ENCODE measurements at places on chromosomes 6 and 20. TPM values are rescaled to one million over a fixed set of nuclear protein-coding genes. Genes with fewer than 3 reads are reported as not detected.

SLC22A3 gene
- not detected for polyA plus RNA-seq

LTB gene
- polyA plus RNA-seq: not detected

KIF3B gene
- polyA plus RNA-seq: 53.0 TPM

SMIM13 gene
- polyA plus RNA-seq: 47.5 TPM

CRISP3 gene
- polyA plus RNA-seq: not detected

CD83 gene
- polyA plus RNA-seq: 15.8 TPM

KCNK5 gene
- not detected for polyA plus RNA-seq

ULBP2 gene
- polyA plus RNA-seq: 1.5 TPM

SIRPA gene
- polyA plus RNA-seq: 6.7 TPM

HSF2 gene
- 135 TPM for polyA plus RNA-seq

HLA-C gene
- 33.6 TPM for polyA plus RNA-seq

HSPA12B gene
- not detected for polyA plus RNA-seq

TCF19 gene
- 2.5 TPM for polyA plus RNA-seq

ADRM1 gene
- polyA plus RNA-seq: 111 TPM

SCUBE3 gene
- 7.3 TPM for polyA plus RNA-seq

VIP gene
- not detected for polyA plus RNA-seq

ECT2L gene
- not detected for polyA plus RNA-seq

TULP4 gene
- 30.6 TPM for polyA plus RNA-seq

DDR1 gene
- 196 TPM for polyA plus RNA-seq

MAP3K4 gene
- polyA plus RNA-seq: 42.9 TPM

KIAA1755 gene
- 1.3 TPM for polyA plus RNA-seq

OR14J1 gene
- polyA plus RNA-seq: not detected

PRR18 gene
- polyA plus RNA-seq: not detected

PRRC2A gene
- 39.9 TPM for polyA plus RNA-seq

All from neural cell (in vitro differentiated cells).